Parietal lobe (tissue), 2 donors: ENCODE measurements at places on chromosomes 16 and 17. TPM values are rescaled to one million over a fixed set of nuclear protein-coding genes. Genes with fewer than 3 reads are reported as not detected.

Gene PDPR
- total RNA-seq: 23.5 TPM

Gene G6PC1
- total RNA-seq: not detected

Gene NEK8
- total RNA-seq: 2.2 TPM

Gene PLK1
- total RNA-seq: 5.9 TPM

Gene PYY
- total RNA-seq: not detected

Gene TP53TG3
- not detected for total RNA-seq

Gene MYH2
- total RNA-seq: not detected

Gene KRTAP9-4
- total RNA-seq: not detected

Gene TNFSF13
- 0.94 TPM for total RNA-seq

Gene ZPBP2
- total RNA-seq: not detected

Gene CCDC92B
- 2.8 TPM for total RNA-seq

Gene NFE2L1
- 32.9 TPM for total RNA-seq

Gene SHPK
- total RNA-seq: 23.5 TPM

Gene NKD1
- total RNA-seq: 3.1 TPM

Gene CCL22
- not detected for total RNA-seq

Gene CACNG3
- 4.4 TPM for total RNA-seq

Gene CA10
- total RNA-seq: 12.2 TPM

Gene CES4A
- total RNA-seq: 33.8 TPM

Gene CBX2
- 18.2 TPM for total RNA-seq

Gene CDH1
- total RNA-seq: 1.3 TPM

Gene CALB2
- 17.8 TPM for total RNA-seq

Gene PLA2G10
- not detected for total RNA-seq
